Muscle of leg (tissue), 16 donors: ENCODE measurements at places on chromosomes 12 and 14. TPM values are rescaled to one million over a fixed set of nuclear protein-coding genes. Genes with fewer than 3 reads are reported as not detected.

The LHX5 gene
- total RNA-seq, result not detected

The PTPRO gene
- 1.3 TPM for total RNA-seq

The PLCZ1 gene
- not detected for total RNA-seq

The EEA1 gene
- total RNA-seq, result 17.1 TPM

The KRT83 gene
- not detected for total RNA-seq

The PITPNM2 gene
- total RNA-seq, result 3.0 TPM

The TSPAN31 gene
- 26.3 TPM for total RNA-seq

The AICDA gene
- 0.40 TPM for total RNA-seq

The SCNN1A gene
- total RNA-seq, result not detected

The PDE3A gene
- 11.3 TPM for total RNA-seq

The CLEC4C gene
- total RNA-seq, result not detected

DNA sequence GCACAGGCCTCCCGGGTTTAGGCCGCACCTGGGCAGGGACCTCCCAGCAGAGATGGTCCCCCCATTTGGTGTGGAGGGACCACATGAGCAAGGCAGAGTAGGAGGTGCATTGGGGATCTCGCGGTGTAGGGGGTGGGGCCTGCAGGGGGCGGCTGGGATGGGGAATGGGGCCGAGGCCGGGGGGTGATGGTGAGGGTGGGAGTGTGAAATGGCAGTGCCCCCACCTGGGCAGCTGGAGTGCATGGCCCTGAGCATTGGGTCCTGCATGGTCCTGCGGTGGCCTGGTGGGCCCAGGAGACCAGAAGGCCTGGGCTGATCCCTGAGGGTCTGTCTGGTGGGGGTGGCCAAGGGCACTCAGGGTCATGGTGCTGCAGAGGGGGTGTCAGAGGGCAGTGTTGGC, 111.8 kb downstream of the KIF26A start:
- DNase-seq, result no peak

GRCh38 chr14:96126783-96127271, 77.8 kb upstream of the BDKRB2 start:
- peak; percentile 76 for DNase-seq

GRCh38 chr14:88983755-88984154, 159.3 kb downstream of the TTC8 start:
- no peak for DNase-seq

DNA sequence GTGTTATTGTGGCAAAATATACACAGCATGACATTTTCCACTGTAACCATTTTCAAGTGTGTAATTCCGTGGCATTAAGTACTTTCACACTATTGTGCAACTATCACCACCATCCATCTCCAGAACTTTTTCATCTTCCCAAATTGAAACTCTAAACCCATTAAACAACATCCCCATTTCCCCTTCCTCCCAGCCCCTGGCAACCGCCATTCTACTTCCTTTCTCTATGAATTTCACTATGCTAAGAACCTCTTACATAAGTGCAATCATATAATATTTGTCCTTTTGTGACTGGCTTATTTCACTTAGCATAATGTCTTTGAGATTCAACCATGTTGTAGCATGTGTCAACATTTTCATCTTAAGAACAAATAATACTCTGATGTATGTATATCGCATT, 67.8 kb upstream of the PYGL start:
- no peak for DNase-seq

DNA sequence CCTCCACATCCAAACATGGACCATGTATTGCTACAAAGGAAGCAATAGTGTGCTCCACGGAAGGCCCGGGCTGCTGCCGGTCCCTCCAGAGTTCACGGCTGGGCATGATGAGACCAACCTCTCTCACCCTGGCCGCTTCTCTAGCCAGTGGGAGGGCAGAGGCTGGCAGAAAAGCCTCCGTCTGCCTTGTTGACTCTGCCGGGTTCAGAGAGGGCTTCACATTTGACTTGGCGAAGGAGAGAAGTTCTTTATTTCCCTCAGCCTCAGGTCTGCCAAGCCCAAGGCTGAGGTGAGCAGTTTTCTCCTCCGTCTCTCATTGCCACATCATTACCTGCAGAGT, 230.0 kb downstream of the ZFP36L1 start:
- DNase-seq, result no peak

GRCh38 chr14:46048127-46048526, 603.5 kb downstream of the RPL10L start:
- DNase-seq, result peak; percentile 1

DNA sequence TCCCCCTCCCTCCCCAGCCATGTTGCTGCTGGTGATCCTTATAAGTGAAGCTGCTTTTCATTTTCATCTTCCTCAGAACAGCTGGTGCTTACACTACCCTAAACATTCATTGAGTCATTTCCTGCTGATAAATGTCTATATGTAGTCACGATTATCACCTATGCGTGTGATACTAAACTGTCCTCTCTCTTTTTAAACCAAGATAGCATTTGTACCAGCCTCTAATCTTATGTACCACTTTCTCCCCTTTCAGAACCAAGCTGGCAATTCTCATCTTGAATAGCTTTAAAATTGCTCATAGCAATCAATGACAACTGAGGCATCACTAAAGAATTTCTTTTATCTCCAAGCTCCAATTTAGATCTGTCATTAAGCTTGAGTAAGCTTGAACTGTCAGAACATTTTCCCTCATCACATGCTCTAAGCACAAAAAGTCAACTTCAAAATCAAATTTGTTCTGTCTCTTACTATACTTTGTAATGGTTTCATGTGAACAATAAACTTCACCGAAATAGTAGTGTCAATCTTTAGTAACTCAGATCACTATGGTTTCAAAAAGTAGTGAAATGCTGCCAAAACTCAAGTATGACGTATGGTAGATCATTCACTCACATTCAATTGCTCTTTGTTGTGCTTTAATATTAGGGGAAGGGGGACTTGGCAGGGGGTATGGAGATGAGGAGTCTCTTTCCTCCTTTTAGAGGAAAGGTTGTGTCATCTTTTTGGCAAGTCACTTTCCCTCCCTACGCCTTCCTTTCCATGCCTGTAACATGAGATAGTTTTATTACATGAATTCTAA, 178.1 kb upstream of the NOVA1 start:
- DNase-seq, result peak; percentile 81

DNA sequence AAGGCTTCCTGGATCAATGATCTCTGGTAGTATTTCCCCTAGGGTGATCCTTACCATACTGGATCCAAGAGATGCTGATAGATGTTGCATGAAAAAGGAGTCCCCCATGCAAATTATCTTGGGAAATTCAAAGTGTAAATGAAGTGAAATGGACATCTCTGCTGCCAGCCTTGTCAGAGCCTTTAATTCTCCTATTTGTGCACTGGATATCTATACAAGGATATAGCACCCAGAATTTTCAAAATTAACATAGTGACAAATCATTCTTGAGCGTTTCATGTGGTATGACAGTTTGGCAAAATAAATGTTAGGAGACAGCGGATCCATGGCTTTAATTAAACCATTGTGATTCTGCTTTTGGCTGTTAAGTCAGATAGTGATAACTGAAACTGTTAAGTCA, 260.9 kb downstream of the KSR2 start:
- DNase-seq, result no peak

DNA sequence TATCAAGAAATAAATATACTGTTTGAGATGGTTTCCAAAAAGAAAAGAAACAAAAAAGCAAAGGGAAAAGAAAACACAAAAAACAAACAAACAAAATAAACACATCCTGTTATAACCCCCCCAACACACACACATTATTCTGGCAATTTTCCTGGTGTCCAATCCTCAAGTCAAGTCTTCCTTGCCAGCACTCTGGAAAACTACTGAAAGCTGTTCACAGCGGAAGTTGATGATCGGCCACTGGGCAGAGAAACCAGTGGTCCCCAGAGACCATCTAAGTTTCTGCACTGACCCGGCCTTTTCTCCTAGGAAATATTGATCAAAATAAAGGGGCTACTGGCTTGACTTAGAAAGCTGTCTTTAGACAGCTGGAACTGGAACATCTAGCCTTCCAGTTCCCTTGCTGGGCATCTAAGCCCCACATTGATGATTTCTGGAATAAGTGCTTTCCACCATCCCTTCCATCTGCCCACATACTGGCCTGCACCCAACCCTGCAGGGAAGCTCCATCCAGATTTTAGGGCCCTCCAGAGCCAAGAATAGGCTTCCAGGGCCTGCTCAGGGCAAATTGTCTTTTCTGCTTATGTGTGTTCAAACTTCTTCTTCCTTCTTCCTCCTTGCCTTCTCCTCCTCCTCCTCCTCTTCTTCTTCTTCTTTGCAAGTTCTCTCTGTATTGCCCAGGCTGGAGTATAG, 11.6 kb upstream of the PPP1CC start:
- peak; percentile 87 for DNase-seq

DNA sequence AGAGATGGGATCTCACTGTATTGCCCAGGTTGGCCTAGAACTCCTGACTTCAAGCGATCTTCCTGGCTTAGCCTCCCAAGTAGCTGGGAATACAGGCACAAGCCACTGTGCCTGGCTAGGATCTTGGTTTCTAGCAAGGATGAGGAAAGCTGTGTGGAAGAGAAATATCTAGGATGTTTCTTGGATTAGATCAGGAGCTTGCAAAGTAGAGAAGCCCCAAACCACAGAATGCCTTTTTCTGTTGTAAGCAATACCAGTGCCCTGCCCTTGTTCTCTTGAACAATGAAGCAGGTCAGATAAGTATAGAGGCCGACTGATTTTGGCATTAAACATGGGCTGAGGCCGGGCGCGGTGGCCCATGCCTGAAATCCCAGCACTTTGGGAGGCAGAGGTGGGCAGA, 44.3 kb upstream of the STRN3 start:
- no peak for DNase-seq

GRCh38 chr14:104295681-104296387, 157.4 kb downstream of the KIF26A start:
- DNase-seq, result no peak

GRCh38 chr12:104197264-104197663, 18.3 kb upstream of the TXNRD1 start:
- DNase-seq, result no peak

- peak; percentile 15 for DNase-seq
Observed at GRCh38 chr12:107356266-107356936, 263.1 kb upstream of the CRY1 start.

- DNase-seq, result no peak
Observed at GRCh38 chr12:10016881-10017280, 6.5 kb downstream of the CLEC12B start.

DNA sequence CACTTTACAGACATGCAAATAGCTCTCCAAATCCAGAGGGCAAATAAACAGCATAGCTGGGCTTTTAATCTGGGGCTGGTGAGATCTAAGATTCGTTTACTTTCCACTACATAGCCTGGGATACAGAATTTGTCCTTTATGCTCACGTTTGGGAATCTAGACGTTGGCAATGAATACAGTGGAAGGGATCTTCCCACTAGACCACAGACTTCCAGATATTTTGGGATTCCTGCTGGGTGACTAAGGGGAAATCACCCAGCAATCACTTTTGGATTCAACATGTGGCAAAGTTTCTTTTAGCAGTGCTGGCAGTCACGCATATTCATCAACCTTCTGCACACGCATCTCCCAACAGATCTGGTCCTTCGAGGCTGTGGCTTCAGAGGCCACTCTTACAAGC, 23.5 kb downstream of the APPL2 start:
- DNase-seq, result no peak

DNA sequence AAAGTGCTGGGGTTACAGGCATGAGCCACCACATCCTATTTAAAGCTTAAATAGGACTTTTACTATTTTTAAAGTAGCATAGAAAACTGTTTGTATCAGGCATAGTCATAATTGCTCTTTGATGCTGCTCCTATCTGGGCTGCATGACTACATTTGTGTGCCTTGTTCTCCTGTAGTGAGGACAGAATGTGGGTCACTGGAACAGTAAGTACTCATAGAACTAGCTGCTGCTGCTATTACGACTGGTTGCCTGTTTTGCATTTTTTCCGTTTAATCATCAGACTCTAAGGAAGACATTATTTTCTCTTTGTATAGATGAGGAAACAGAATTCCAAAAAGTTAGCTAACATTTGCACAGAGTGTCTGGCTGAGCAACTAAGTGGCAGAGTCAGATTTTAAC, 42.8 kb downstream of the ZC3H14 start:
- no peak for DNase-seq

DNA sequence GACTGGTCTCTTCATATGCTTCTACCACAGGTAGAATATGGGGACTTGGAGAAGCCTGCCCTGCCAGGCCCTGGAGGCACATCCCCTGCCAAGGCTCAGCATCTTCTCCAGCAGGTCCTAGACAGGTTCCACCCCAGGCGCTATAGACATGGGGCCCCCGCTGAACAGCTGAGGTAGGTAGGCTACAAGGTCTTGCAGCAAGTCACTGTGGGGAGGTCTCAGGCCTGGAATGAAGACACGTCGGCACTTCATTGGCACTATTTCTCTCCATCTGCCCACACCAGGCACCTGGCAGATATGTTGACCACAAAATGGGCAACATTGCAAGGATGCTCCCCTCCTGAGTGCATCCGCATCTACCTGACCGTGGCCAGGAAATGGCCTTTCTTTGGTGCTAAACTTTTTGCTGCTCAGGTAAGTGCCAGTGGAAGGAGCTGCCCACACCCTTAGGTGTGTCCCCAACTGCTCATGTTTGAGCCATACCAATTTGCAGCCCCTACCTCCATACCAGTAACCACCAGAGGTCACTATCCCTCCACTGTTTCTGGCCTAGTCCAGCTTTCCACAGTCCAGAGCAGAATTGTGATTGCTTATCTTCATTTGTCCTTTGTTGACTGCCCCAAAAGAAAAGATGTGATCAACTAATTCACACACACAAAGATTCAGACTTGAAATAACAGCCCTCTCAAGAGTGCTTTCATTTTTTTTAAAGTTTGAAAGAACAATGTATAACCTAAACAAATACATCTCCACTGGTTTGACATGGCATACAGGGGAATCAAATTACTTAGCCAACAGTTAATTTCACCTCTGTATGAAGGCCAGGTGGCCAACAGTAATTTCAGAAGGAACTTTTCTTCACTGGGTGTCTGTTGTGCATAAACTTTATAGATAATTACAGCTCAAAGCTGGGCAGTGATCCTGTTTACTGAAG, 16.1 kb downstream of the PIGH start:
- DNase-seq, result peak; percentile 53

- DNase-seq, result peak; percentile 29
Observed at GRCh38 chr14:95365401-95365800, 45.7 kb upstream of the CLMN start.

- DNase-seq, result no peak
Observed at GRCh38 chr12:532908-533565, 73.3 kb downstream of the B4GALNT3 start.

- no peak for DNase-seq
Observed at GRCh38 chr12:111430433-111431353, 25.0 kb downstream of the SH2B3 start.

DNA sequence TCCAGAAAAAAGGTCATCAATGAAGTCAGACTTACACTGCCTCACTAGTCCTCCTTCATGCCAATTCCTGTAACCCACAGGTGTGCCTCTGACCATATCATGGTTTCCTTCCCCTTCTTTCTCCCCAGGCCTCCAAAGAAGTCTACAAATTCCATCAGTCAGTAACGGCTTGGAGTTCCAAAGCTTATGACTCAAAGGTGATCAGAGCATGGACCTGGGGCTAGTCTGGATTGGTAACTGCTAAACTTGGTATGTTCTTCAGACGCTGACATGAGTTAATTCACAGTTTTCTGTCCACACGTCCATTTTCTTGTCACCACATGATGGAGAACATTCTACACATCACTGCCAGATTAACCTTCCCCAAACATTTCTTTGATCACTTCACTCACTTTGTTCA, 560.4 kb downstream of the ETNK1 start:
- DNase-seq, result no peak

GRCh38 chr12:10182354-10183049, 3.7 kb downstream of the TMEM52B start:
- no peak for DNase-seq

GRCh38 chr14:80037349-80037748, 174.0 kb downstream of the DIO2 start:
- DNase-seq, result no peak

GRCh38 chr14:76228138-76228537, 76.4 kb downstream of the GPATCH2L start:
- no peak for DNase-seq

GRCh38 chr12:123233505-123234308, 471 bp downstream of the MTRFR start:
- DNase-seq, result no peak
